ENCODE measurements at places on chromosomes 11 and 22.

- no peak for DNase-seq
These were observed 9.8 kb upstream of the RAG1 start for GRCh38 chr11:36557991-36558390.

GRCh38 chr22:31122532-31123291, at the start of gene INPP5J:
Gene INPP5J, plus strand, starts transcription at chr22:31122966. Its CDS starts 49 bp downstream, at chr22:31123015.
- DNase-seq = no peak

GRCh38 chr11:44955015-44955738, 4.5 kb upstream of the TP53I11 start:
- DNase-seq = no peak

DNA sequence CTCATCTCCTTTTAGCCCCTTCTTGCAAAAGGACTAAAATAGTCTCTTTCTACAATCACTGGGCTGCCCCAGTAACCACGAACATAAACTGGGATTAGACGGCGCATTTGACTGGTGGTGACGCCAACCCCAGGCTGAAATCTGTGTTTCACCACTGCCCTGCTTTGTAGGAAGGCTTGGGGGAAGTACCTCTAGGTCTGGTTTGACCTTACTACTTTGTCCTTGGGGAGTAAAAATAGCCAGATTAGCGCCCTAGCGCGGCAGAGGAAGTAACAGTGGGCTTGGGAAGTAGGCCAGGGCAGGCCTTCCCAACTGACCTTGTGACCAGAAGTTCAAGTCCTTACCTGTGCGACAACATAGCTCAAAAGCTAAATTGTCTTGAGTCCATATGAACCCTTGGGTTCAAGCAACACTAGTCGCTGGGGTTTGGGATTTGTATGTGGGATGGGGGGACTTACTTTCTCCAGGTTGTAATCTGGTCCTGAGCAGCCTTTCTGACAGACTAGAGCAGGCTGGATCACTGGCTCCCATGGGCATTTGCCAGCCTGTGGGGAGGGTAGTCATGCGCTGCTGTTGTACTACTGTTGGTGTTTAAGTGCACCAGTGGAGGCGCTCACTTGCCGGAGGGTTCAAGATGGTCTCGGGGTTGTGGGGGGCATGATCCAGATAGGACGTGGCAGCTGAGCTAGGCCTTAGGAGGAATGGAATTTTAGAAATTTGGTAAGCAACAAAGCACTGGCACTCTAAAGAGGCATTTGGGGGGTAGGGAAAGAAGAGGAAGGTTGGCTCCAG, 953 bp upstream of the PACS1 start:
- peak; percentile 20 for DNase-seq

- DNase-seq = no peak
These were observed 62.3 kb downstream of the BTG4 start for GRCh38 chr11:111449696-111450479.

GRCh38 chr11:13317293-13318080, 39.9 kb downstream of the BMAL1 start:
- DNase-seq = no peak

DNA sequence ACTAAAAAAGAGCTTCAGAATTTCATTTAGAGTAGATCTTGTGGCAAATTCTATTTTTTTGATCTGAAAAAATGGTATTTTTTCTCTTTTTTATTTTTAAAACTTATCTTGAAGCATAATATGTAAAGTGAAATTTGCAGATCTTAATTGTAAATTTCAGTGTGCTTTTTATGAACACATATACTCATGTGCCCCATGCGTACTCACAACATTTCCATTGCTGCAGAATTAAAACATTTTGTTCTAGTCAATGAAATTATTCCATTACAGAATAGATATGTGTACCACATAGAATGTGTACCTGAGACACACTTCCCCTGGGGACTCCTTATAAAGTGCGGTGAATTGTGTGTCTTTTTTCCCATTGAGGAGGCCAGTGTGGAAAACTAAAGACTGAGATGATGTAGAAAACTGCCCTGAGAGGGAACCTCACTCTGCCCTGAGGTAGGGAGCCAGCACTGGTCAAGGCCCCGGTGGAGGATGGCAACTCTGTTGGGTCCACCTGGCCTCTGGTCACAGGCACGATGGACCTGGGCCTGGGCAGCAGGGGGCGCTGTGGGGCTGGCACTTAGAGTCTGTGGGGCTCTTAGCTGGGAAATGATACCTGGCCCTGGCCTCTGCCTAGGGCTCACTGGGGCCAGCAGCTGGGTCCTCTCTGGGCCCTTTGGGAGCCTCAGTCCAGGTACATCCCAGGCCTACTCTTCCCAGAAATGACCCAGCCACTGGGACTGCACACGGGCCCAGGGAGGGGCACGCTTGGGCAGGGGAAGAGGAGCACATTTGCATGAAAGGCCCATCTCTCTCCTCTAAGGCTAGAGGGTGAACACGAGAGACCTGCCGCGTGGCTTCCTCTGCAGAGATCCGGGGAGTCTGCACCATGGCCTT, 77.9 kb upstream of the TOP3B start:
- peak; percentile 43 for DNase-seq

DNA sequence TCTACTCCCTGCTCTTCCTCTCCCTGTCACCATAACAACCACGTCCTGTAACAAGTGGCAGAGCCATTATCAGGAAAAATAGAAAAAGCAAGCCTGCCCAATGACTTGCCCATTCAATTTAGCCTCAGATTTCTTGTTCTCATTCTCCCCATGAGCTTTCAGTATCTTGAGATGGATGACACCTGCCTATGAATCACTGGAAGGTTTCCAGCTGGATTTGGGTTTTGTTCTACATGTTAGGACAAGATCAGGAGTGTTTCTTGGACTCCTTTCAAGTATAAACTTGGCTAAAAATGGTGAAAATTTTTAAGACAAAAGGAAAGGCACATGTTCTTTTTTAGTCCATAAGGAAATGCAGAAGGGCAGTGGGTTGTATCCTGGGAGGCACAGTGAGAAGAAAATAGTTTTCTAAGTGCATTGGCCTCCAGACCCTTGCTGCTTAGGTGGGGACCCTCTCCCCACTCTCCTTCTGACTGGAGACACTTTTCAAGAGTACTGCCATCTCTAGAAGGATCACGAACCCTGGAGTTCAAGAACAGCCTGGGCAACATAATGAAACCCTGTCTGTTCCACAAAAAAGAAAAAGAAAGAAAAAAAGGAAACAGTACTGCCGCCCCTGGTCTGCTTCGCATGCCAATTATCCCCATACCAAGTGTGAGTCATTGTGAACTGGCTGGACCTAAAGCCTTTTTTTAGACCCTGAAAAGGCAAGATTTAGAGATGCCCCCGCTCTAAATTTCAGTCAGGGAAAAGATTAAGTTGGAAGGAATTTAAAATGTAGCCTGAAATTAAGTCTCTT, 51.0 kb downstream of the MTNR1B start:
- no peak for DNase-seq

DNA sequence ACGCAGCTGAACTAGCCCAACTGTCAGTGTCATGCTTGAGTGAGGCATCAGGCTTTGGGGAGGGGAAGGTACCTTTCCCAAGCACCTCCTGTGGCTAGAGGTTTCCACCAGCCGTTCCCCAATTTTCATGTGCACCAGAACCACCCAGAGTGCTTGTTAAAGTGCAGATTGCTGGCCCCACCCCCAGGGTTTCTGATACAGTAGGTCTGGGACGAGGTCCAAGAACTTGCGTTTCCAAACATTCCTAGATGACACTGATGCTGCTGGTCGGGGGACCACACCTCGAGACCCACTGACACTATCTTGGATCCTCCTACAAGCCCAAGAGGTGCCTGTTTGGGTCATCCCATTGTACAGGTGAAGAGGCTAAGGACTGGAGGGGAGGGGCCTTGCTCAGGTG, 59.8 kb downstream of the PDE2A start:
- no peak for DNase-seq

GRCh38 chr22:39997939-39998726, 3.4 kb downstream of the FAM83F start:
- no peak for DNase-seq

DNA sequence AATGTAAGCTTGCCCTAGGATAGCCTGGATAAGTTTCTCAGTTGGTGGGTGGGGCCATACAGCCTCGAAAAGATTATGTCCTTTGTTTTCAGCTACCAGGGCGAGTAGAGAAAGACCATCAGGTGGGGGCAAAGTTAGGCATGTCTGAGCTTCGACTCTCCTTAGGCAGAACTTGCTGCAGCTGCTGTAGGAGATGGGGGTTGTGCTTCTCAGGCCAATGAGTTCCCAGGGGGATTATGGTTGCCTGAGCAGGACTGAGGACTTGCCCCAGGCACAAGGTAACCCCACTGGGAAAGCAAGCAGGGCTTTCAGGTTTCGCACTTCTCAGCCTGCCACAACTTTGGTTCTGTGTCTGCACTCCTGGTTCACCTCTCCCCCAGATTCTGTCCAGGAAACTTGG, 173.4 kb upstream of the SESN3 start:
- no peak for DNase-seq

DNA sequence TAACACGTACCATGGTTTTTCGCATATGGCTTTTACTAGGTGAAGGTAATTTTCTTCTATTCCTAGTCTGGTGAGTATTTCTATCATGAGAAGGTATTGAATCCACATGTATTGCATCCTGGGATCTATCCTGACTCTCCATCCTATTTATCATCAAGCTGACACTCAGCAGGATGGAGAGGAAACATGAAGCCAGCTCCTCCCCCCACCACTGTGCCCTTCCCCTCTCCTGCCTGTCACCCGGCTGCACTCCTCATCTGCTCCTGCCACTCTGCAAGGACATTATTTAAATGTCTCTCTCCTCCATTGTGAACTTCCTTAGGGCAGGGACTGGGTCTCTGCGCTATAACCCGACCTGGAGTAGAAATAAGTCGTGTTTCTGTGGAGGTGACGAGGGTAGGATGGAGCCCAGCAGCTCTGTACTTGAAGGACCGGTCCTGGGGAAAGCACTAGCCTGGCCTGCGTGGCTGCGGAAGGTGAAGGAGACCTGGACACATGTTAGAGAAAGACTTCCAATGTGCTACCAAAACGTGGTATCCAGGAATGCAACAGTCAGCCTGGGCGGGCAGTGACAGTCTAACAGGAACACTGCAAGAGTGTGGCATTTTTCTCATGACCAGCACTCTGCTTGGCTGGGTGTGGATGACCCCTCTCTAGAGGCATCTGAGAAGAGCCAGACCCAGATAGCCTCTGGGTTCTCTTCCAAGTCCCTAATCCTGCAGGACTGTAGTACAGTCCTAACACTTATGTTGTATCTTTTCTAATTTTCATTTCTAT, 111.2 kb downstream of the MICAL3 start:
- no peak for DNase-seq

DNA sequence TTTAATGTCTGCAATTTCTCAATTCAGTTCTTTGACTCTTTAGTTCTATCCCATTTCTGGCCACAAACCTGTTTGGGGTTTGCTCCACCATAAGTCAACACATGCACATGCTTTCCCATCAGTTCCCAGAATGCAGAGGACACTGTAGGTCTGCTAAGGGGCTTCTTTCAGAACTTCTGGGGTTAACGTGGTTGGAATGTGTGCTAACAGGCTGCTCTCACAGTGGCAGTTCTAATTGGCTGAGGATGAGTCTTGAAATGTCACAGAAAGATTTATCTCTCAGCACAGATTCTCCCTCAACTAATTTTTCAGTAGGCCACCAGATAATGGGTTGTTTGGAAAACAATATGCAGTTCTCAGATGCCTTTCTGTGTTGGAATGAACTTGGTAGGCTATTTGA, 703.4 kb downstream of the NTM start:
- no peak for DNase-seq

DNA sequence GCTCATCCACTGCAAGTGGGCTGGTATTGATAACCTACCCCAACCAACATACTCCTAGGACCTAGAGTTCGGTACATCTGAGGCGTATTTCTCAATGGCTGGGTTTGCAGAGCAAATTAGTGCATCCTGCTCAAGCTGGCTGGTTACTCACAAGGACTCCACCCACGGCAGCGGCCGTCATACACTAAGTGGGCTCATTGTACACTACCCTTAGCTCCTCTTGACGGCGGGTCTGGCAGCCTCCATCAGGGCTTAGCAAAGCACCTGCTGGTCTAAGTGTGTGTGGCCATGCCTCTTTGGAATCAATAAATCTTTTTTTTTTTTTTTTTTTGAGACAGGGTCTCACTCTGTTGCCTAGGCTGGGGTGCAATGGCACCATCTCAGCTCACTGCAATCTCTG, 20.2 kb upstream of the KCNJ11 start:
- no peak for DNase-seq

DNA sequence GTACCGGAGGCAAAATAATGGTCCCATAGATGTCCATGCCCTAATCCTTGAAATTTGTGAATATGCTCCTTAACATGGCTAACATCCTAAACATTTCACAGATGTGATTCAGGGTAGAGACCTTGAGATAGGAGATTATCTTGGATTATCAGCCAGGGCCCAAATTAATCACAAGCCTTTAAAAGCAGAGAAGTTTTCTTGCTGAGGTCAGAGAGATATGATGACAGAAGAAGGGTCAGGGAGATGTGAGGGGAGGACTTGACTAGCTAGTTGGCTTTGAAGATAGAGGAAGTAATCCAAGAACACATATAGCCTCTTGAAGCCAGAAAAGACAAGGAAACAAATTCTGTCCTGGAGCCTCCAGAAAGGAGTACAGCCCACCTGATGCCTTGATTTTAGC, 19.1 kb upstream of the FDX1 start:
- DNase-seq = no peak

Data from stimulated activated CD8-positive, alpha-beta memory T cell treated with anti-CD3 and anti-CD28 coated beads, Interleukin-7, amount 100 ng/mL, for 48 hours (primary cell).